Activated T-helper 2 cell treated with anti-CD3 and anti-CD28 coated beads, Interferon-gamma antibody, Interleukin-2, Interleukin-4, amounts not matched to agents 10 μg/mL and 5 μg/mL and 100 μg/mL, durations not matched to agents 14 hours and 24 hours and 36 hours (primary cell): ENCODE measurements at places on chromosomes 7 and 10. TPM values are rescaled to one million over a fixed set of nuclear protein-coding genes. Genes with fewer than 3 reads are reported as not detected.

DNA sequence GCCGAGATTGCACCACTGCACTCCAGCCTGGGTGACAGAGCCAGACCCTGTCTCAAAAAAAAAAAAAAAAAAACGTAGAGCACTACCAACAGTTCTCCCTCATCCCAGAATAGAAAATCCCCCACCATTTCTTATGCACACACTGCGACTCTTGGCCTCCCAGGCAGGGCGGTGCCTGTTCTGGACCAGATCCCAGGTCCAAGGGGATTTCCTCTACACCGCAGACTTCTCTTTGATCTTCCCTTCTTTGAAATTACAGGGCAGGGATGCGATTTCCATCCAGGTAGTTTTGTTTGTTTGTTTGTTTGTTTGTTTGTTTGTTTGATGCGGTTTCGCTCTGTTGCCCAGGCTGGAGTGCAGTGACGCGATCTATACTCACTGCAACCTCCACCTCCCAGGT, 91.8 kb downstream of the SEPTIN14 start:
- no peaks in the 10 kb centered on the region for H3K27me3 ChIP-seq
- no peak for DNase-seq
- H3K4me1 ChIP-seq = no peaks in the 10 kb centered on the region
- peaks cover 6% of the 10 kb centered on the region for H3K36me3 ChIP-seq

FGFR2 gene
- not detected in 2 replicates for total RNA-seq

DNA sequence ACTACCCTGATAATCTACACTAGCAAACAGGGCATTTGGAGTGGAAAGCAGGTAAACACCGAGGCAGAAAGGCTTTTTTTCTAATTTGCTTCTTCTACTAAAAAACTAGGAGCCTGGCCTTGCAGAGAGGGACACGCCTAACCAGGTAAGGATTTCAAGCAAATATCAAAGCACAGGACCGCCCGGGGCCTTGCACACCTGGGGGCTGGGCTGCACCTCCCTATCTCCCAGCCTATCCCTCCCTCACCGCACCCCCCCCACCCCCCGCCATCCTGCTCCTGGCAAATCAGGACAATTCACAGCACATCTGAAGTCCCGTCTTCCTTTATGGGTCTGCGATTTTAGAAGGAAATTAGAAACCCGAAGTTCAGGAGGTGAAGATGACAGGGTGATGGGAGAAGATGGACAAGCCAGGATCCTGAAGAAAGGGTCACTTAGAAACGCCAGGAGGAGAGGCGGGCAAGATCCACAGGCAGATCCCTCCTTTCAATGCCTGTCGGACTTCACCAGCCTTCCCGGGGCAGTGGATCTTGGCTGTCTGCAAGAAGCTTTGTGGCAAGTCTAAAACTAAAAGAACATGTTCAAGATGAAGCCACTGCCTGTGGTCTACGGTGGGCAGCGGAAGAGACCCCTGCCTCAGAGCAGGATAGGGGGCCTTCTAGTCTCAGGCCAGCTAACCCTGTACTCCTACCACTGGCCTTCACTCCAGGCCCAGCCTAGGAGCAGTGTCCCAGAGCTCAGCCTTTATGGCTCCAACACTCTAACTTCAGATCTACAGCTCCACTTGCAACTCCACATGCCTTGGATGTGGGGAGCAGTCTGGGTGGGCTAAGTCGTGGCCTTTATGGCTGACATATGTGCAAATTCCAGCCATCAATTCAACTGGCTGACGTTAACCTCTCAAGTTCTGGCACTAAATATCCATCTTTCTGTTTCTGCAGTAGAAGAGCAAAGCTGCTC, 43.9 kb downstream of the TNS3 start:
- no peaks in the 10 kb centered on the region for H3K36me3 ChIP-seq
- H3K27me3 ChIP-seq = peaks cover 14% of the 10 kb centered on the region
- no peak for DNase-seq

CNPY1 gene
- total RNA-seq = not detected in 2 replicates

GRCh38 chr7:78169992-78170391, 371.4 kb downstream of the PHTF2 start:
- H3K27me3 ChIP-seq = no peaks in the 10 kb centered on the region
- no peak for DNase-seq

- H3K4me1 ChIP-seq = peaks cover 21% of the 10 kb centered on the region
- peaks cover 2% of the 10 kb centered on the region for H3K27me3 ChIP-seq
- H3K27ac ChIP-seq = no peak overlapping the region
- no peak overlapping the region for H3K4me3 ChIP-seq
- no peaks in the 10 kb centered on the region for H3K36me3 ChIP-seq
- DNase-seq = no peak
Measured at GRCh38 chr7:121139427-121139826, 150.9 kb downstream of the CPED1 start.

- peaks cover 26% of the 10 kb centered on the region for H3K36me3 ChIP-seq
- H3K27me3 ChIP-seq = no peaks in the 10 kb centered on the region
- H3K4me3 ChIP-seq = peak overlapping the region; percentile 49
- peak overlapping the region; percentile 44 for H3K27ac ChIP-seq
Measured at GRCh38 chr10:62043421-62044021, 142.0 kb downstream of the ARID5B start.

DNA sequence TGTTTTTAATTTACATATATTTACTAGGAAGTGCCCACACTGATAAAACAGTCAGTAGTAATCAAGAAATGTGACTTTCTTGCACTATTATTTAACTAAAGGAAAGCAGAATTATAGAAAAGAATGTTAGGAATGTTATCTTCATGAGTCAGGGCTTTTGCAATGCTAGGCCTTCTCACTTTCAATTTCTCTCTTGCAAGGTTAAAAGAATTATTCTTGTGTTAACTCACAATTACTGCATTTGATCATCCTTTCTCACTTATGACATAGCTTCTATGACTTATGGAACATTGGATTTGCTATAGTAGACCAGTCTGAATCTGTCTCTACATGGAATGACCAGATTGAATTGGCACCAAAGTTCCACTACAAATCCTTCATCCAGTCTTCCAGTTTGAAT, 192.4 kb downstream of the SDK1 start:
- no peaks in the 10 kb centered on the region for H3K36me3 ChIP-seq
- H3K4me1 ChIP-seq = peaks cover 8% of the 10 kb centered on the region
- peaks cover 2% of the 10 kb centered on the region for H3K27me3 ChIP-seq
- no peak for DNase-seq

ACTR3C gene
- 7.0 and 7.9 TPM in 2 replicates for total RNA-seq

- peaks cover 2% of the 10 kb centered on the region for H3K4me1 ChIP-seq
- no peaks in the 10 kb centered on the region for H3K36me3 ChIP-seq
- no peak for DNase-seq
- H3K4me3 ChIP-seq = no peak overlapping the region
Measured at GRCh38 chr10:119404719-119405519, 137.6 kb downstream of the RGS10 start.
